ENCODE measurements at places on chromosomes 16 and 17.

GRCh38 chr17:4577386-4577993 lies 6.8 kb upstream of the SMTNL2 start:
- DNase-seq, result no peak

- no peak for DNase-seq
These were observed 28.0 kb downstream of the CUEDC1 start for GRCh38 chr17:57927048-57927723.

- DNase-seq, result no peak
These were observed 446.2 kb downstream of the HS3ST4 start for GRCh38 chr16:26137956-26138355.

GRCh38 chr17:75344666-75345065 lies 55.4 kb upstream of the SLC25A19 start:
- DNase-seq, result no peak

- peak; percentile 27 for DNase-seq
These were observed at the start of gene FA2H for GRCh38 chr16:74774223-74775139. TSS of gene FA2H (minus strand) at chr16:74774820. CDS start at chr16:74774755, 65 bp downstream.

DNA sequence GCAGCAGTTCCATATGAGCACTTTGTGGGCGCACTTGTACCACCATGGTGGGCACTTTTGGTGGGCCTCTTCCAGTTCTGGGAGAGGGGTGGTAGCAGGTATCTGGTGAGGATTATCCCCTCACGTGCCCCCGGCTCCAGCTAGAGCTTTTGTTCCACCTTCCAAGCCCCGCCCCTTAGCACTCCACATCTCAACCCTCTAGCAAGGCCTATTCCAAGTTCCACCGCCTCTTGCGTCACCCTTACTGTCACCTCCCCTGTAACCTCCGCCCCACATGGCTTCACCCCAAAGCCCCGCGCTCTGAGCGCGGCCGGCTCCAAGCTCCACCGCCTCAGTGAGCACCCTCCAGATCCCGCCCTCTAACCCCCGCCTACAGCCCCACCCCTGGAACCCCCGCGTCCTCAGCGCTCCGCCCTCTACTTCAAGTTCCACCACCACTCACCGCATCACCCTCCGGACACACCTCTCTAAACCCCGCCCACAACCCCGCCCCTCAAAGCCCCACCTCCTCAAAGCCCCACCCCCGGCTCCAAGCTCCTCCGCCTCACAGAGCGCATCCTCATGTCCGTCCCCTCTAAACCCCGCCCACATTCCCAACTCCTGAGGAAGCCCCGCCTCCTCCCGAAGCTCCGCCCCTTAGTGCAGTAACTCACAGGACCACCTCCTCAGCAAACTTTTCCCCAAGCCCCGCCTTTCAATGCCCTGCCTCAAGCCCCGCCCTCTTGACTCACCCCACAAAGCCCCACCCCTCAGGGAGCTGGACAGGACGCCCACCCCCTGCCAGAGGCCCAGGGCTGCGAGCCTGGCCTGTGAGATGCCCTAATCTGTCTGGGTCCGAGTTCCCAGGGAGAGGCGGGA lies 11.1 kb downstream of the SCN4A start:
- DNase-seq, result no peak

DNA sequence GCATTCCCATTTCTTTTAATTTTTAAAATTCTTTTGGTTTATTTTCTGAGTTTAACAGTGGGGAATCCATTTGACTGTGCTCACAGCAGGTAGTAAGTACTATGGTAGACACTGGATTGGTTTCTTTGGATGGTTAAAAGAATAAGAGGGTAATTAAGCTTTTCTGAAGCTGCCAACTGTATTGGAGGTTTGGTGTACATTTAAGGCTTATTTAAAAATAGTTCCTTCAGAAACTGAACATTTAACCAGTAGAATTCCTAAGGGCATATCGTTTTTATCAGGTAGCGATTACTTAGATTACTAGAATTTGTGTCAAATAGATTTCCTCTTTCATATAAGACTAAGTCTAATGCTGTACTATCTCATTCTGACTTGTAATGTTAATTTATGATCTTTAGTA lies 162.4 kb downstream of the PPM1E start:
- DNase-seq, result no peak

- no peak for DNase-seq
These were observed 9.6 kb downstream of the POLR2C start for GRCh38 chr16:57471852-57472664.

DNA sequence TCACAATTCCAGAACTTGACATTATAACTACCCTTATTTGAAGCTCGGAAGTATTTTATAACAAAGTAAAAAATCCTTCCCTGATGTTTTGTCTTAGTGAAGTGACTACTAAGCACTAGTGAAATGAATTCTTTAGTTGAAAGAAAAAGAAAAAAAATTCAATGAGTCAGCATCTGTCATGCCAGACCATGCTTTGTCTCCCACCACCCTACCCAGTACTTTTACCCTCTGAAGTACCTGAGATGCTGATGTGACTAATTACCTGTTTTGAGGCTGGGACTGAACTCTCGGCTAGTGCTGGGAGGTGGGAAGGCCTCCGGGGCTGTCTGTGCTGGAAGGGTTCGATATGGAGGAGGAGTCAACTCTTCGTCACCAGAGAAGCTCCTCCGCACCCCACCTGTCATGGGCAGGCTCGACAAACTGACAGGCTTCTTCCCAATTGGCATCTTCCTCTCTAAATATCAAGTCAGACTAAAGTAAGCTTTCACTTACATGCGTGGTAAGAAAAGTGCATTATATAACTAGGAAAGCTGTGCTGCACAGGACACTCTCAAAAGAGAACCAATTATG lies 19.6 kb downstream of the NME2 start:
- DNase-seq, result no peak

DNA sequence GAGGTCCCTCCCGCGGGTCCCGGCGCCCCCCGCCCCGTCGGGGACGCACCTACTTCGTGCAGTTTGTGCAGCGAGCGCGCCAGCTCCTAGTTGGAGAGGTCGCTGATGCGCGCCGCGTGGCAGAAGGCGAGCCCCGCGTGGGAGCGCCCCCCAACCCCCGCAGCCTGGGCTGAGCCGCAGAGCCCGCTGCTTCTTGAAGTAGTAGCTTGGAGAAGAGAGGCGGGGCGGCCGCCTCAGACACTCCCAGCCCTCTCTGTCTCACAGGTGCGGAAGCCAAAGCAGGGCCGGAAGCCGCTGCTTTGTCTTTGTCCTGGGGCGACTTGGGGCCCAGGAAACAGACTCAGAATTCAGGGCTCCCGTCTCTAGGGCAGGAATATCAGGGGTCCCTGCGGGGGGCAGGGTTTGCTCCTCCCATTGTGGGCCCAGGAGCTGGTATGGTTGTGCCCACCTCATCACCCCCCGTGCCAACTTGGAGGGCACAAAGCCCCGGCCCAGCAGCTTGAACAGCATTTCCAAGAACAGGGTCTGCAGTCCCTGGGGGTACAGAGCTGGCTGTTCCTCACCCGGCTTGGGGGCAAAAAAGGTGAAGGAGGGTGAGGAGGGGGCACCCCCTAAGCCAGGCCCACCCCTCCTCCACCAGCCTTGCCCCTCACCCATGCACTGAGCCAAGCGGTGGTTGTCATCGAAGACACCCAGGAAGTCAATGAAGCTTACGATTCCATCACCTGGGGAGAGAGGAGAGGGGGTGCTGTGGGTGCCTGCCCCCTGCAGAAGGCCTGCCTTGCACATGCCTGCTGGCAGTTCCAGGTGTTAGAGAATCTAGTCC lies 13.5 kb downstream of the SPATA32 start:
- DNase-seq, result no peak

DNA sequence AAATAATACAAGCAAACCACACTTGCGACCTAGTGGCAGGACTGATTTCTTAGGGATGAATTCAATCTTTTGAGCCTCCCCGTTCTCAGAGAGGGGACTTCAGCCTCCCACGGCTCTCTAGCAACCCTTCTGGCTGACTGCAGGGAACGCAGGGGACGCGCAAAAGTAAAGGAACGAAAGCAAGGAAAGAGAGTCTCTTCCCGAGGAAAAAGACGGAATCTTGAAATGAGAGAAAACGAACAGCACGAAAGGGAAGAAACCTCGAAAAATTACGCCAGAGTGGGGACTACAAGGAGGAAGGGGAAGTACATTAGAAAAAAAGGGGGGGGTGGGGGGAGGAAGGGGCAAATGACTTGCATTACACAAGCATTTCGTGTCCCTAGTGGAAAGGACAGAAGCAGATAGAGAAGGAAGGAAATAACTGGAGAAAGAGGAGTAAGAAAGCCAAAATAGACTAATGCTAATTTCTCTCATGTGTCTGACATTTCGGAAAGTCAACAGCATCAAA lies 1.2 kb downstream of the GRB2 start:
- DNase-seq, result no peak

DNA sequence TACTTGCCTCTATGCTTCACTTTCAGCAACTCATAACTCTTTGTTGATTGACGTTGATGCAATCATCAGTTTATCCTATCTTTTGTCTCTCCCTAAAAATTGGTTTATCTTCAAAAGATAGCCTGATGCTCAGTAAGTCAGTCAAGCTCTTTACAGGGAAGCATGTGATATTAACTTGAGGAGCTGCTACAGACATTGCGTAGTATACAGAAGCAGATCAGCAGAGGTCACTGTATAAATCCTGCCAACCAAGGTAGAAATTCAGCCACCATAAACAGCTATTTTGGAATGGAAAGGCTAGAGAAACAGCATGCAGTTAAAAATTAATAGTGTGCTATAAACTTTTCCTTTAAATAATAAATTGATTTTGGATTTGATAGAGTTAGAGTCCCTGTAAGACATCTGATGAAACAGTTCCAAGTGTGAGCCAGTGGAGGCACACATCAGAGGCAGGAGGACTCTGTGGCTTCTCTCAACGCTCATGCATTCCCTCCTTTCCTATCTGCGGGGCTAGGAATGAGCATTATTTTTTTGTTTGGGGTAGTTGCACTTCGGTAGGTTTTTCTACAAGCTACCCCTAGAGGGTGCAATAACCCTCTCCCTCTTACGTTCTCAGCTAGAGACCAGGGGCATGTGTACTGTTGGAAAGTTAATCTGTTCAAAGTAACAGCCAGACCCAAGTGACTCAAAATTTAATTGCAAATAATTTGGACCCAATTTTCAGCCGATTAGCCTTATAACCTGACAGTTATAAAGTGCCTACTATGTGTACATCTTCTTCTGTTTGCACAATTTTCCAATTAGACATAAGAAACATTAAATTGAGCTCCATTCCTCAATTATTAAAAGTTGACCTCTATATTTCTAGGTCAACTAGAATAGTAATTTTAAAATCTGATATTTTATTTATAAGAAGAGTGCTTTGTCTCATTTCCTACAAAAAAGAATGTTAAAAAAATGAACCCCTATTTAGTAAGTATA lies 647.7 kb upstream of the SOX9 start:
- DNase-seq, result no peak

- peak; percentile 61 for DNase-seq
These were observed 12.1 kb downstream of the TTLL6 start for GRCh38 chr17:48804936-48805411.

DNA sequence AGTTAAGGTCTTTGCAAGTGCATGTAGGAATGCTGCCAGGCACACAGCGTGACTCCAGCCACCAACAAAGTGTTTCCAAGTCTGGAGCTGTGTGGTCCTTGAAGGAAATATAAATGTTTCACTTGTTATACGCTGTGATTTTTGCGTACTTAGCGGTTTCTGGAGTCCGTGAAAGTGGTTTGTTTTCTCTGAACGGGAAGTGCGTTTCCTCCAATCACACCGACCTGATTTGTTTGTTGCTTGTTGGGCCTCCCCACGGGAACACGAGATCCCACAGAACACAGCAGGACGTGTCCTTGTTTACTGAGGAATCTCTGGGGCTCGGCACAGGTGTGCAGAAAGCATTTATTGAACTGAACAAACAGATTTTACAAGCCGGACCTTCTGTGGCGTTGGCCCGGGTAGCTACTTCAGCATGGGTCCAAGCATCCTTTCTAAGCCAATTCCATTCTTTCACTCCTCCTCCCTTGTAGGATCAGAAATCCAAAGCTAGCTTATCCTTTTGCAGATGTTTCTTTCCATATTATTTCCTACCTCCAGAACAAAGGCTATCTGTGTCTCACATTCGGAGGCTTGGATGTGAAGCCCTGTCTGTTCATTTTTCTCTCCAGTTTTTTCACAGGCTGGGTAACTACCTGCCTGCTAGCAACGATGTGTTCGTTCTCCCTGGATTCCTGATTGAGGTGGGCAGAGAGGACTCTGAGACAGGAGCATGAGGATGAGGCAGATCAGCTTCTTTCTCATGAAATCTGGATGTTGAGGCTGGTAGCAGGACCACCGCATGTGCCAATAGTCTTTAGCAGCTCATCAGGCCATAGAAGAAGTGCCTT lies 44.6 kb downstream of the ABAT start:
- DNase-seq, result no peak

DNA sequence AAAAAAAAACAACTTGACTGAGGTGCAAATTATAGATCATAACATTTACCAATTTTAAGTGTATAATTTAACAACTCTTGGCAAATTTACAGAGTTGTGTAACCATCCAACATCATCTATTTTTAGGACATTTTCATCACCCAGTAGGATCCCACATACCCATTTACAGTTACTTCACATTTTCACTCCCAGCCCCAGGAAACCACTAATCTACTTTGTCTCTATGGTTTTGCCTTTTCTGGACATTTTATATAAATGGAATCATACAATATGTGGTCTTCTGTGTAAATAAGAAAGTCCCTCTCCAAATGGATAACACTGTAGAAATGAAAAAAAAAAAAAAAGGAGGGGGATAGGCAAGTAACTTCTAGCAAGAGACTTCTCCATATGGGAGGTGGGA lies 26.1 kb upstream of the XYLT1 start:
- DNase-seq, result no peak

DNA sequence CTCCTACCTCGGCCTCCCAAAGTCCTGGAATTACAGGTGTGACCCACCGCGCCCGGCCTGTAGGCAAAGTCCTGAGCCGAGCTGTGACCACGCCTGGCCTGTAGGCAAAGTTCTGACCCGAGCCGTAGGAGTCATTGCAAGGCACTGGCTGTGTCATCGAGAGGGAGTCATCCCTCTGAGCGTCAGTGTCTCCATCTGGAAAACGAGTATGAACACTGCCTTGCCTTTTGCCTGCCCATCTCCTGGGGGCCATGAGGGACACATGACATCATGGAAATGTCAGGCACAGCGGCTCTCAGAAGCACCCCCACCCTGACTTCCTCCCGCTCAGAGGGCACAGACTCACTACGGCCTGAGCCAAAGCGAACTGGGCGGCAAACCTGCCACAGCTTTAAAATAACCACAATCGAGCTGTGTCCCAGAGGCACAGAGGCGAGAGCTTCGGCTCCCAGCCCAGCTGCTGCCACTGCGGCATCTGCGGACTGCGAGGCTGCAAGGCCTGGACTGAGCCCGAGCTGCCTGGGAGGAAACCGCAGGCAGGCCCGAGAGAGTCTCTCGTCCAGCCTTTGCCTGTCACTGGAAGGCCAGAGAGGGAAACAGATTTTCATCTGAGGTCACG lies 50.8 kb downstream of the RPH3AL start:
- no peak for DNase-seq
